ENCODE measurements at places on chromosomes 12 and 14.
A peak's percentile ranks its signal among the peaks of the same experiment; 100 is the strongest.

DNA sequence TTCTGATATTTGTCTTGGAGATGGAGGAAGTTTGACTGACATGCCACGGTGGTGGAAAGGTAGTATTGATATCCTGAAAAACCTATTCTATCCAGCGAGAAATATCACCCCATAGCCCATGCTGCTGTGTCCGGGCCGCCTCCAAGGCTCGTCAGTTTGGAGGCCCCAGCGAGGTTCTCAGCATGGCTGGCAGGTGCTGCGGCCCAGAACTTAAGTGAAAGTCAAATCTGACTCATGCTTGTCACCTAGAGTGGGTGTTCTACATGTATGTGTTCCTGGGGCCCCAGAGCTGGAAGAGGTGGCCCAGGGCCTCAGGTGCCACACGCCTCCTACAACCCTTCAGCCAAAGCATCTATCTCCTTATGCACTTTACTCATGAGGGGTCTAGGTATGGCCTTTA, 92.9 kb downstream of the GCH1 start:
- no peak for DNase-seq

GRCh38 chr12:18430425-18431048, 169.2 kb downstream of the PIK3C2G start:
- DNase-seq, result no peak

GRCh38 chr12:96876966-96877365, 30.1 kb upstream of the NEDD1 start:
- no peak for DNase-seq

- no peak for DNase-seq
Measured at GRCh38 chr14:70886421-70887206, 20.6 kb upstream of the PCNX1 start.

DNA sequence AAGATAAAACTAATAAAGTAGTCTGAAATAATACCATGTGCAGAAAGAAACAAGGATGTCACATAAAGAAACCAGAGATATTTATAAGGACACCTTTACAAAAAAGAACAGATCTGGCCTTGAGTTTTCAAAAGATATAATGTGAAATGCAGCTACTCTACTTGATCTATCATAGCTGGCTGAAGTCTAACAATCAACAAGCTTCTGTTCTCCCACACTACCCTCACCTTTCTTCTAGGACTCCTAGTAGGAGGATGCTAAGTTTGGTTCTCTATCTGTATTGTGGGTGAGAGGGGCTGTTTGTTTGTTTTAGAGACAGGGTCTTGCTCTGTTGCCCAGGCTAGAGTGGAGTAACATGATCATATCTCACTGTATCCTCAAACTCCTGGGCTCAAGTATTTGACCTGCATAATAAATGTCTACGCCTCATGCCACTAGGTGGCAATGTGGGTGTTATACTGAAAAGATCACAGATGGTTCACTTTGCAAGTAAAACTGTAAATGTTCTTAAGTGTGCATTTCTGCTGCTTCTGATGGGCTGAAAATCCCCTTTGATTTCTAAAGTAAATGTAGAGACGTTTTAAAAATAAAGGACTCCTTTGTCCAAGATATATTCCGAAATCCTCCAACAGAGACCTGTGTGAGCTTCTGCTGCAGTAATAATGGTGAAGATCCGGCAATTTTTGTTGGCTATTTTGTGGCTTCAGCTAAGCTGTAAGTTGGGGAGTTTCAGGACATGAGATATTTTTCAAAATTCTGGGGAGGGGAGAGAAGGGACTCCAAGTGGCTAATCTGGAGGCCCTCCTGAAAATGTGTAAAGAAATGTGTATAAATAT, 269.3 kb downstream of the DAD1 start:
- DNase-seq, result no peak

- DNase-seq, result no peak
Measured at GRCh38 chr14:49581209-49582112, 4.7 kb downstream of the RPS29 start.

DNA sequence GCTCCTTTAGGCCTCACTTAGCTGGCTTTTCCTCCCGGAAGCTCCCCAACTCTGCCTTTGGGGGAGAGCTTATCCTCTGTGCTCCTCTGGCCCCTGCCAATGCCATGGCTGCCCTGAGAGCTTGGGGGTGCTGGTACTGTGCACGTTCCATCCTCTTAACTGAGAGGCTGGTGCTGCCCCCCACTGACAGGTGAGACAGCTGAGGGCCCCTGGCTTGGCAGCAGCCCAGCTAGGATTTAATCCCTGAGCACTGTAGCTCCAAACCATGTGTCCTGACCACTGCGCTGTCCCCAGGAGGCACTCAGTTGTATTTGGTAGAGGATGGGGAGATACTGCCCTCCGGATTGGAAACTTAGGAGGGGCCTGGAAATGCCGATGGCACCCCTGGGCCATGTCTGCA, 46.1 kb downstream of the UBE3B start:
- DNase-seq, result no peak

DNA sequence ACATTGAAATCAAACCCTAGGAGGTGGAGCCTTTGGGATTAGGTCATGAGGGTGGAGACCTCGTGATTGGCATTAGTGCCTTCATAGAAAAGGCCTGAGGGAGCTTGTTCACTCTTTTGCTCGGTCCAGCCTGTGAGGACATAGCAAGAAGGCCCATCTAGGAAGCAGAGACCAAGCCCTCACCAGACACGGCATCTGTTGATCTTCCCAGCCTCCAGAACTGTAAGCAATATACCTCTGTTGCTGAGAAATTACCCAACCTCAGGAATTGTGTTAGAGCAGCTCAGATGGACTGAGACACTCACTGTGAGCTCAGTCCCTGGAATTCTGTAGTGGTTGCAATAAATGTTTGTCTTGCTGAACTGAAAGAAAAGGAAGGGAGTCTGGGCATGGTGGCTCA, 116.2 kb upstream of the MAP1LC3B2 start:
- no peak for DNase-seq

- peak; percentile 33 for DNase-seq
Measured at GRCh38 chr12:12024911-12025682, 45.6 kb upstream of the BCL2L14 start.

- peak; percentile 51 for DNase-seq
Measured at GRCh38 chr14:51780006-51780692, 80.3 kb upstream of the GNG2 start.

DNA sequence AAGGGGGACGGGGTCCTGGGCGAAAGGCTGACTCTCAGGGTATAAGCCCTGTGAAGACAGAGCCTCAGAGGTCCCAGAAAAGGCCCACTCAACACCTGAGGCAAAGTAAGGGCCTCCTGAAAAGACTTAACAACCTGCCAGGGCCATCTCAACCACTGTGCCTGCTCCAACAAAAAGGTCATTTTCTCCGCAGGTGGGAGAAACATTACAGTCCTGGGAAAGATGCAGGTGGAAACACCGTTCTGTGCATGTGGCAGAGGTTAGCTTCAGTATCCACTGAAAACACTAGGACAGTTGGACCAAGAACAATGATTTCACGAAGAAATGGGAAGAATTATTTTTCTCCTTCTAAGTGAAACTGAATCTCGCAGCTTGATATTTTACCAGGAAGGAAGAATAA, 50.9 kb downstream of the CCDC88C start:
- DNase-seq, result no peak

Measured in activated T-helper 9 cell treated with anti-CD3 and anti-CD28 coated beads, Interleukin-2, amount 50 U/mL, for 16 hours (primary cell).